ENCODE measurements at places on chromosomes 1 and 21.

- DNase-seq, result no peak
Measured at GRCh38 chr1:41812453-41812852, 106.3 kb downstream of the HIVEP3 start.

- DNase-seq, result no peak
Measured at GRCh38 chr1:172929006-172929405, 121.7 kb downstream of the TNFSF18 start.

DNA sequence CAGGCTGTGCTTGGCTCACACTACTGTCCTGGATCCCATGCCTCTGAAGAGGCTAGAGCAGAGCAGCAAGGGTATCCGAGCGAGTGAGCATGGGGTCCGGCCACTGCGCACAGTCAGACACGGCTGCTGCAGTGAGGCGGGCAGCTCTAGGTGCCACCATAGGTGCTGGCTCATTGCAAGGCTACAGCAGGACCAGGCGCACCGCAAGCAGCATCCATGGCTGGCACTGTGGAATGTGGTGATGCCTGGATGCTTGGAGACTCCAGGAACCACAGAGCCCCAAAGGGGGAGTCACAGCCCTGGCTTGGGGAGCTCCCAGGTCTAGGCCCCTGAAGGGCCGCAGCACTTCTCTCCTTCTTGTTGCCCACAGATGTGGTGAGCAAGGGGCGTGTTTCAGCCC, 47.2 kb downstream of the ATP6V1G3 start:
- DNase-seq, result no peak

GRCh38 chr1:111733183-111733991, 5.8 kb downstream of the INKA2 start:
- DNase-seq, result no peak

GRCh38 chr1:21618561-21619374, 50.4 kb downstream of the RAP1GAP start:
- no peak for DNase-seq

- DNase-seq, result no peak
Measured at GRCh38 chr1:151864411-151864810, 10.9 kb upstream of the THEM5 start.

DNA sequence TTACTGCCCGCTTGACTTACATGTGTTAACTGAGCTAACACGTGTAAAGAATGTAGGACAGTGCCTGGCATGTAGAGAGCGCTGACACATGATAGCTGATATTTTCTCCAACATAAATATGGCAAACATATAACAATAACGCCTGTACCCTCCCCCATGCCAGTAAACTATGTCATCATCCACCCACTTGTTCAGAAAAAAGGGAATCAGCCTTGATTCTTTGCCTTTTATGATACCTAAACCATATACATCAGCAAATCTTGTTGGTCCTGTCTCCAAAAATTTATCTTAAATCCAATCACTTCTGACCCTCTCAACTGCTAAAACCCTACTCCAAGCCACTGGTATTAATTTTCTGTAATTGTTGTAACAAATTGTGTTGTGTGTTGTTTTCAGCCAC, 1.1 kb upstream of the ZNF692 start:
- DNase-seq, result no peak

DNA sequence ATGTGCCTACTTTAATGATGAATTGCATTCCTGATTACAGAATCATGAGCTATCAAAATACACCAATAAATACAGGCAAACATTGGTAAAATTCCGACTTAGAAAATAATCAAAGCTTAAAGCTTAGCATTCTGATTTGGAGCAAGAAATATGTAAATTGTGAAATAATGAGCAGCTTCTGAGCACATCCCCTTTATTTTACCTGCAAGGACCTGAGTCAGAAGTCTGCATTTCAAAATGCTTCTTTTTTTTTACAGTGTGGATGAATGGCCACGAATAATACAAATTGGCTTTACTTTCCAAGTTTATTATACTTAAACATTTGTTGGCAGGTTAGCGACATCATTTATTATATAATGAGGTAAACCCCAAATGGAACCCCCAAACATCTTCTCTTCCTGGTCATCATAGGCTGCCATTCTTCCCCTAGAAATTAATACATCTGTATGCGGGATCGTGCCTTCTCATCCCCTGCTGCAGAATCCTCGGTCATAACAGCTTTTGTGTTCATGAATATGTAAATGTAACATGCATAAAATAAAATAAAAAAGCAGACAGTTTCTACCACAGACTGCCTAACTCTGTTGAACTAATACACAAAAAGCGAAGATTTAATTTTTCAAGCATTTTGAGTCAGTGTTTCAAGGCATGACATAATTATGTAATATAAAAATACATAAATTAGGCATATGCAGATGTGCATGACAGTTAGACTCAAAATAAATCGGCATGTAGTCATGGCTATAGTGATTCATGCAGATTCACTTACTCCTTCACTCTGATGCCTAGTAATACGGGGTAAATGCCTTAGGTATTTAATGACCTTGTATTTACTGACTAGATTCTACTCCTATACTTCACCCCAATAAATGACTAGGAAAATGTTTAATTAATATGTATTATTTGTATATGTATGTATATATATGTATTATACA, 339.7 kb downstream of the USP25 start:
- no peak for DNase-seq

GRCh38 chr1:3121401-3122210, 52.6 kb downstream of the PRDM16 start:
- no peak for DNase-seq

GRCh38 chr1:77031106-77031662, 163.9 kb downstream of the ST6GALNAC5 start:
- no peak for DNase-seq

DNA sequence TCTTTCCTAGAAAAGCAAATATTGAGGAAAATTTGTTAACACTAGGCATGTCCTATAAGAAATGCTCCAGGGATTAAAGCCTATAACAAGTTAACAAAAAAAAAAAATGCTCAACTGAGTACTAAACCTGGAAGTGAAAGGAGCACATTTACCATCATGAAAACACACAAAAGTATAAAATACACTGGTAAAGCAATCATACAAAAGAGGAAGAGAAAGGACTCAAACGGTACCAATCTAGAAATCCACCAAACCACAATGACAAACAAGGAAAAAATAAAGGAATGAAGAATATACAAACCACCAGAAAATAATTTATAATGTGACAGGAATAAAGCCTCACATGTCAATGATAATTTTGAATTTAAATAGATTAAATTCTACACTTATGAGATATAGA, 21.2 kb downstream of the CD1E start:
- no peak for DNase-seq
